ENCODE measurements at places on chromosomes 13 and 19. TPM values are rescaled to one million over a fixed set of nuclear protein-coding genes. Genes with fewer than 3 reads are reported as not detected.

GRCh38 chr19:9165261-9165660, 13.5 kb upstream of the OR7D2 start:
- no peak for DNase-seq

The ZNF99 gene
- total RNA-seq: not detected

The FFAR3 gene
- not detected for total RNA-seq

DNA sequence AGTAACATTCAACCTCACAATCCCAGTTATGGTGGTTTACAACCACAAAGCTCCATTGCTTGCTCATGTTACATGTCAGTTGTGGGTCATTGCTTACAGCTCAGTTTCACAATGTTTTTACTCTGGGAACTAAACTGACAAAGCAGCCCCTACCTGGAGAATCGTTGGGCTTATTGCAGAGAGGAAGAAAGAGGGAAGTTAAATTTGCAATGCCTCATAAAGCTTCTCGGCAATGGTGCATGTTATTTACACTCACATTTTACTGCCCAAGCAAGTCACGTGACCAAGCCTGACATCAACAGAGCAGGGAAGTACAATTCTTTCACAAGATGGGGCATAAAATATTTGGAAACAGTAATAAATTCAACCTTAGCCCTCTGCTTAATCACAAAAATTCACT, 441.6 kb downstream of the TDRD3 start:
- DNase-seq: no peak

GRCh38 chr19:47221080-47221841, 9.7 kb downstream of the BBC3 start:
- DNase-seq: no peak

GRCh38 chr19:42553292-42554045, 25.2 kb upstream of the CEACAM1 start:
- DNase-seq: no peak

The MCEMP1 gene
- total RNA-seq: not detected

DNA sequence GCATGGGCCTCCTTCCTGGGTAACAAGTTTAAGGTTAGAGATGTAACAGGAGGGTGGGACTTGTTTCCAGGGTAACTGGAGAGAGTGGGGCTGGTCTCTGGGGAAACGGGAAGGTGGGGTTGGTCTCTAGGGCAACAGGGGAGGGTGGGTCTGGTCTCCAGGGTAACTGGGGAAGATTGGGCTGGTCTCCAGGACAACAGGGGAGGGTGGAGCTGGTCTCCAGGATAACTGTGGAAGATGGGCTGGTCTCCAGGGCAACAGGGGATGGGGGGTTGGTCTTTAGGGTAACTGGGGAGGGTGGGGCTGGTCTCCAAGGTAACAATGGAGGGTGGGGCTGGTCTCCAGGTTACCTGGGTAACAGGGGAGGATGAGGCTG, 36.5 kb downstream of the SPTBN4 start:
- DNase-seq: no peak

- DNase-seq: no peak
Measured at GRCh38 chr13:100497389-100497788, 91.2 kb downstream of the GGACT start.

The NCCRP1 gene
- not detected for total RNA-seq

The COX7A1 gene
- total RNA-seq: not detected

The FZR1 gene
- total RNA-seq: 35.0 TPM

The MUC16 gene
- not detected for total RNA-seq

The GPX4 gene
- 240 TPM for total RNA-seq

The AXL gene
- total RNA-seq: 218 TPM
